ENCODE measurements at places on chromosomes 2 and 18.

- no peak for DNase-seq
These were observed 669.6 kb upstream of the VRK2 start for GRCh38 chr2:57376985-57377384.

GRCh38 chr18:26521617-26522016 lies 26.7 kb downstream of the KCTD1 start:
- DNase-seq: no peak

- DNase-seq: no peak
These were observed 15.2 kb downstream of the PAX8 start for GRCh38 chr2:113263546-113263945.

DNA sequence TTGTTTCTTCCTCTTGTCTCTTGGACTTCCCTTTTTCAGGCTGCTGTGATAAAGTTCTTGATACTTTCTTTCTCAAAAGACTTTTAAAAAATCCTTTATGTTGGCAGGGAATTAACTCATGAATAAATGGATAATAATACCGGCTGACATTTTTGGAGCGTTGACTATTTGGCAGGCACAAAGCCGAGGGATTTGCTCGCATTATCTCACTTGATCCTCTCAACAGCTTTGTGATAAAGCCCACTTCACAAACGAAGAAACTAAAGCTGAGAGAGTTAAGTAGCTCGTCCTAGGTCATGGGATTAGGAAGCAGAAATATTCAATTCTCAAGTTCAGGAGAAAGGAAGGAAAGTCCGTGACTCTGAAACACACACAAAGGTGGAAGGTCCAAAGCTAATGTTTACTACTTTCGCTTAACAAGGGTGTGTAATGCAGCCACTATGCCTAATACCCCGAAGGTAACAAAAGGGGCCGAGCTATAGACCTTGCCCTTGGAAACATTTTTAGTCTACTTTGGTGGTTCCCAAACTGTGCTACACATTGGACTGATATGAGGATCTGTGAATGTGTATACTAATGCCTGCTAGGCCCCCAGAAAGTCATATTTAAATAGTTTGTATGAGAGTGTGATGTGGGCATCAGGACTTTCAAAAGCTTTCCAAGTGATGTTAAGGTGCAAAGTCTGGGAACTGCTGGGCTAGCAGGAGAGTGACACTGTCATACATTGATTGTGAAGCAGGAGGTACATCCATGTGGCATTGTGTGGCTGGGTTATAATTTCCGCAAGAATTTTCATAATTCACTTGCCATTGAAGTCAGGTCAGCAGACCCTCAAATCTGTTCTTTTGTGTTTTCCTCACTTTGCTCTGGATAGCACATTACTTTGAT lies 508.4 kb downstream of the PLCL1 start:
- no peak for DNase-seq

DNA sequence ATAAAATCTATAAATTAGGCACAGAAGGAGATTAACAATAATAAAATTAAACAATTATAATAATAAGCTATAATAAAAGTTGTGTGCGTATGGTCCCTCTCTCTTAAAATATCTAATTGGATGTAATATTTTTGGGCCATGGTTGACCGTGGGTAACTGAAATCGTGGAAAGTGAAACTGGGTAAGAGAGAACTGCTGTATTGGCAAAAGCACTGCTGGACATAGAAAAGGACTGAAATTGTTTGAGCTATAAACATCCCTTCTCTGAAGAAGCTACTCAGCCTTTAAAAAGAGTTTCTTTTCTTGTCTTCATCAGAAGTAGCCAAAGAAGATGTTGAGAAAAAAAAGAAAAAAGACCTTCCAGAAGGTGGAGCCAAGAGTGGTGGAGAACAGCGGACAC lies 379.4 kb downstream of the ZNF521 start:
- no peak for DNase-seq

DNA sequence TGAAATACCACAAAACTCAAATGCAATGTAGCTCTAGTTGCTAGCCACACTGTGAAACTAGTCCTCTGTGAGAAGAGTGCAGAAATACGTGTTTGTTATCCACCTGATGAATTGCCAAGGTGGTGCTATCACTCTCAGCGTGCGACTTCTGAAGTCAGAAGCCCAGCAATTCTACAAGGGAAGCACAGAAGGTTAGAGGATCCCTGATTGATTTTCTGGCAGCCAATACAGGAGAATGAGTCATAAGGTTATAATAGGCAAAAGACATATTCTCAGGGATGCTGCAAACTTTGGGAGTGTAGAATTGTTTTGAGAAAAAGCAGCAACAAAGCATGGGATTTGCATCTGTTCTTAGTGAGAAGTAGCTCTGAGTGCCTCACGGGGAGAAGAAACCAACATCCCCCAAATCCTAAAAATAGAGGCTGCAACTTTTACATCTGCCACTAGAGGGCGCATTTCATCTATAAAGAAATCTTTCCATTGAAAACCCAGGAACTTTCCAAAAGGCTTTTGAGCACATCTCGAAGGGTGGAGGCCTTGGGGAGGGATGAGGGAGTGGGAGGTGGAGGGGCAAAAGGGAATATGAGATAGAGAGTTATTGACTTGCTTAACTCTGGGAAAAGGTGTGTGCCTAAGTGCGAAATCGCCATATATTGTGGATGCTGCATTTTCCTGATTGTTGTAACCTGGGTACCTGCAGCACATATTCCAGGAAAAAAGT lies 78.0 kb downstream of the TMEM182 start:
- DNase-seq: peak; percentile 48

- no peak for DNase-seq
These were observed 162.0 kb downstream of the ETAA1 start for GRCh38 chr2:67559156-67559555.

- no peak for DNase-seq
These were observed 32.8 kb upstream of the DNAH7 start for GRCh38 chr2:196101325-196101991.

DNA sequence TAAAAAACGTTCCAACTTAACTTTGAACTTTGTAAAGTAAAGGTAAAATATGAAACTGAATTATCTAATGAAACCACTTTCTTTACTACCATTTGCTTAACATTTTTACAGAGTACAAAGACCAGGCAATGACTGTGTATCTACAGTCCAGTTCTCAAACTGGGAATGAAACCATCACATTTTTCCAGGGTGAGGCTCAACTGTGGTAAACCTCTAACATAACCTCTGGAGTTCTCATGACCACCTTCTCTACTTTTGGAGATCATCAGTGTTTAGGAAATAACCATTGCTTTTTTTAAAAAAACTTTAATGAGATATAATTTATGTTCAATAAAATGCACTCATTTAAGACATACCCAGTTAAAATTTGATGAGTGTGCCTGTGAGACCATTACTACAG lies 223.5 kb downstream of the RNF152 start:
- no peak for DNase-seq

DNA sequence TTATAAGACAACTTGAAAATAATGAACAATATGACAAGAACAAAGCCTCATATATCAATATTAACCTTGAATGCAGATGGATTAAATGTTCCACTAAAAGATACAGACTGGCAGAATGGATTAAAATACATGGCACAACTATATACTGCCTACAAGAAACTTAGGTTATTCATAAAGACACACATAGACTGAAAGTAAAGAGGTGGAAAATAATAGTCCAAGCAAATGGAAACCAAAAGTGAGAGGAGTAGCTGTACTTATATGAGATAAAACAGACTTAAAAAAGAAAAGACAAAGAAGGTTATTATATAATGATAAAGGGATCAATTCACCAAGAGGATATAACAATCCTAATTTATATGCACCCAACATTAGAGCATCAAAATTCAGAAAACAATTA lies 18.2 kb downstream of the LMAN1 start:
- no peak for DNase-seq

DNA sequence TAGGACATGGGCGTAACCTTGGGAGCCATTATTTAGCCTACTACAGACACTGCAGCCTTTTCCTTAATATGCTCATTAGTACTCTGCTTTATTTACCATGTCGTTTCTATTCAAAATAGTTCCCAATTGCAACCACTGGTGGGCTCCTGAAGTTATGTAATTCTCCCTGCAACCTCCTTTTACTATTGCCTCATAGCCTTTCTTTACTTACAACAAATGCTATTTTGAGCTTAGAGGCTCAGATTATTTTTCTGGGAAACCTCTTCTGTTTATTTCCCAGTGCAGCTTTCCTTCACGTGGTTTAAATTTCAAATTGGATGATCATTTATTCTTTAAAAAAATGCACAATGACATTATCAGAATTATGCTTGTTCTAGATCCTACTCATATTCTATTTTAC lies 492.3 kb upstream of the TMEFF2 start:
- DNase-seq: no peak

DNA sequence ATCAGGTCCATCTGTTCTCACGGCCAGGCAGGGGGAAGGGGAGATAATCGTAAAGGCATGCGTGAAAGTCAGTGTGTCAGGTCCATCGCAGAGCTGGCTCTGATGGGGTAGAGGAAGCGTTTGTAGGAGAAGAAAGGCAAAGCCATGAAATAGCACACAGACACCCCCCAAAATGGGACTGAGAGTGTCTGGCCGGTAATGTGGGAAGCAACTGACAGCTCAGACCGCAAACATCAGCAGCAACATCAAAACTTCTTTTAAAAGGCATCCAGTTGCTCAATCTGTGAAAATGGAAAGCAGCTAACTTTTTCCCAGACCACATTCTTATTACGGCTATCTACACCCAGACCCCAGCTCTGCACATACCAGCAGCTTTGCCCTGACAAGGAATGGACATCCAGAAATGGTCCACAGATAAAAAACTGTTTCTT lies 232.6 kb downstream of the EN1 start:
- DNase-seq: no peak

DNA sequence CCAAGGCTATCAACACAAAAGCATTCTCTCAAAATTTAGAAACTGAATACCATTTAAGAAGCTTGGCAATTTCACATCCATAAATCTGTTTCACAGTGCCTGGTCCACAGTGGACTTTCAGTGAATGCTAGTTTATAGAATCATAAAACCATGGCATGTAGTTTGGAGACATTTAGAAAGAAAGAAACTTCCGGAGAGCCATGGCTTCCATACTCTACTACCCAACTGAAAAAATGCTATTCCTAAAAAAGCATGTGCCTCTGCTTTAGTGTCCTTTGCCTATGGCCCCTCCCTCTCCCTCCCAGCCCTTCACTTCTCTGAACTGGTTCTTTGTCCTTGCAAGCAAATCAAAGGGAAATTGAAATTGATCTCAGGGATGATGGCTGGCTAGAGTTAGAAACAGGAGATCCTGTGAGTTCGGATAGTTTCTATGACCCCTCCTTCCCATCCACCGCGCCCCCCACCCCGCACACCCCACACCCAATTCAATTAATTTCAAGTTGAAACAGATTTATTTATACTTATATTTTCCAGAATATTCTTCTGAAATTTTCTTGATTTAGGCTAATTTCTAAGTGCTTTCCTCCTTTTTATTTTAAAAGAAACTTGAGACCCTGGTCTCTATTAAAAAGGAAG lies 248.3 kb downstream of the TRIB2 start:
- no peak for DNase-seq

DNA sequence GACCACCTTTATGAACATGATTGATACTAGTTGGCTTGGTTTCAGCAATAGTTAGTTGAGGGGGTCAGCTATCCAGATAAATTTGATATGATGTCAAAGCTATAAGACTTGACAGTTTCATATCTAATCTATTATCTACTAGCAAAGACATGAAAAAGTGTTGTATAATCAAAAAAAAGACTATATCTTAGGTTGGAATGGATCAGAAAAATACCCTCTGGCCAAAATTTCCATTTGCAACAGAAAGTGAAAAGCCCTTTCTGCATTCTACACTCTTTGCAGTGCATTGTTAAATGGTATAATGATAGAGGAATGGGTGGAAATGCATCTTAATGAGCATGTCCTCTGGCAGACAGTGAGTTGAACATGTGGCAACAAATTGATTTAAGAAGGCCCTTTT lies 242.6 kb downstream of the THSD7B start:
- no peak for DNase-seq

DNA sequence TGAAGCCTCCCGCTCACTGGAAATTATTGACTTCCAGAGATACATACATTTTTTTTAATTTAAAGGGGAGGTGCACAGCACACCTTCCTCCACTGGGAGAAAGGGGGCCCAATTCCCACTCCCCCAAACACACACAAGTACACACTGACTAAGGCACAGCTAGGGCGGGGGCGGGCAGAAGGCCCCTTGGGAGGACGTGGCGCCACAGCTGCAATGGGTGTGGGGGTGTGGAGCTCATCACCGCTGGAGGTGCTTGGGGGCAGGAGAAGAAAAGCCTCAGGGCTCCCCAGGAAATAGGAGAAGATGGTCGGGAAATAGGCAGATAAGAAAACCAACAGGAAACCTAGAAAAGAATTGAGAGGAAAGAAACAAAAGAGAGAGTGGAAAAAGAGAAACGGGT lies 127.3 kb upstream of the FAM98A start:
- DNase-seq: no peak

DNA sequence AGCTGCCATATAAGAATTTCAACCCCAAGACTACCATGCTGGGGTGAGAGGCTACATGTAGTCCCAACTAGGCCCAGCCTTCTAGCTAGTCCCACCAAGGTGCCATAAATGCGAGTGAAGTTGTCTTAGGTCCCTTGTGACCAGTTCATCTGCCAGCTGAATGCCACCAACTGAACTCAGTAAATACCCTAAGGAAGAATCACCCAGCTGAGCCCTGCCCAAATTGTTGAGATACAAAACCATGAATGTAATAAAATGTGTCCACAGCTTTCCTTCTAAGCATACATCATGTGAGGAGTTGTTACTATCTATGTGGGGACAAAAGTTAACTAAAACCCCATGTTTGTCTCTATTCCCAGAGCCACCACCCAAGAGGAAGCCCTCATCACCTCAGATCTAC lies 70.3 kb downstream of the THADA start:
- DNase-seq: no peak

DNA sequence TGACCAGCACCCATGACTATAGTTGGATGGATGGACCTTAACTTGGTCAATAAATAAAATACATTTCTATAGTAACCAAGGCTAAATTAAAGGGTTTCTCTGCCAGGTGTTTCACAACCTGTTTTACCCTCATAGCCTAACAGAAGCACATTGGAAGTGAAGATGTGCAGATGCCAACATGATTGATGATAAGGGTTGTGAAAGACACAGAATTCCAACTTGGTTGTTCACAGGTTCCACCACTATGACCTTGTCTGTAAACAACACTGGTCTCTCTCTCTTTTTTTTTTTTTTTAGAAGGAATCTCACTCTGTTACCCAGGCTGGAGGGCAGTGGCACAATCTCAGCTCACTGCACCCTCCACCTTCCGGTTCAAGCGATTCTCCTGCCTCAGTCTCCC lies 37.5 kb upstream of the PTH2R start:
- no peak for DNase-seq

DNA sequence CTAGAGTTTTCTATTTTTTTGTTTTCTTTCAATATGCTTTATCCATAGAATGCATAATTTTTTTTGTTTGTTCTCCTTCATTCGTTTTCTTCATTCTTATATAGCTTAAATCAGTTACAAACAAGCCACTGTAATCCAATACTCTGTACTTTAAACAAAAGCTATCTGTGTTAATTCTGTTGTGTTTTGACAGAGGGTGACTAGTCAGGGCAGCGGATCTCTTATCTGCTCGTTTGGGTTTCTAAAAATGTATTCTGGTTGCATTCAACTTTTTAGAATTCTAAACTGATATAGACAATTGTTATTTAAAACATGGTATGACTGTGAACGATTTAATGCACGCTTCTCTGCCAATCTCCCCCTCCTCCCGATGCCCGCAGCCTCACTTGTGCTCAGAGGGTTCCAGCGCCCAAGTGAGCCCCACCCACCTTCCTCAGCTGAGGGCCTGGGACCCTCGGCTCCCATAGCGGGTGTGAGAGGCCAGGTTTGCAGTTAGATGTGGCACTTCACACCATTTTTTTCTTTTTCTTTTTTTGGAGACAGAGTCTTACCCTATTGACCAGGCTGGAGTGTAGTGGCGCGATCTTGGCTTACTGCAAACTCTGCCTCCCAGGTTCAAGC lies 44.1 kb downstream of the NCK2 start:
- no peak for DNase-seq

GRCh38 chr2:207333599-207334300 lies 168.0 kb upstream of the KLF7 start:
- DNase-seq: no peak

All from Ammon's horn (tissue), 1 donor.